ENCODE measurements at places on chromosomes 5 and 9. TPM values are rescaled to one million over a fixed set of nuclear protein-coding genes. Genes with fewer than 3 reads are reported as not detected.

RLN1 gene
- total RNA-seq = not detected

TMEM171 gene
- under 0.01 TPM for total RNA-seq

DNA sequence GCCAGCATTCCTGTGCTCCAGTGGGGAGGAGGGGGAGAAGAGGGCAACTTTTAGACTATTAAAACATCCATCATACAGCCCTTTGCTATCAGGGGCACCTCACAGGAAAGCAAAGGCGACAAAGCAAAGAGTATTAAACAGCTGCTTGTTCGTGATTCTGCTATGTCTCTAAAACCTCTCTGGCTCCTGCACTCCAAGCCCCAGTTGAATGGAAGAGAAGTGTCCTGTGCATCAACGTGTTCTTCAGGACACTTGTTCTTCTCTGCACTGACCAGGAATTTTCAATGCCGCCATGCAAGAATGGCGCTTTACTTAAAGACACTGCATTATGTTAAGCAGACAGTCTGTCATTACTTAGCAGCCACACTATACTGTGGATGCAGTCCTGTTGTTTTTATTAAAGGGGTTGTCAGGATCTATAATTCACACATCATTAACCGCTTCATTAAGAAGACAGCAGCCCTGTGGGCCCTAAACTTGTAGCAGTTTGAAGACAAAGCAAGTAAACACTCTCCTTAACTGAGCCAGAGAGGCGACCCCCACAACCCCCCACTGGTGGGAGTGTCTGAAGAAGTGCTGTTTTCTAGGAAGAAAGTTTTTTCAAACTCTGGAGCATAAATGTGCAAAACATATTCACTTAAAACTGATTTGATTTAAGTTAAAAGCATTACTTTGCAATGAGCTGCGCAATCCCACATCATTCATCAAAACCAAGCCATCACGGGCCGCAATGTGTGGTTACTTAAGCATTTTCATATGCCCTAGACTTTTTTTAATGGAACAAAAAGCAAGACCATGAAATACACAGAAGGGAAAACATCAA is 164.5 kb downstream of the ZNF608 start:
- no peaks in the 10 kb centered on the region for H3K36me3 ChIP-seq
- no peaks in the 10 kb centered on the region for H3K27me3 ChIP-seq
- no peak overlapping the region for H3K27ac ChIP-seq
- H3K4me3 ChIP-seq = no peak overlapping the region

GRCh38 chr5:147483961-147484707 is 25.7 kb downstream of the DPYSL3 start:
- DNase-seq = peak; percentile 97
- no peaks in the 10 kb centered on the region for H3K36me3 ChIP-seq
- H3K27ac ChIP-seq = peak overlapping the region; percentile 91
- H3K4me1 ChIP-seq = peaks cover 17% of the 10 kb centered on the region
- H3K27me3 ChIP-seq = no peaks in the 10 kb centered on the region

GRCh38 chr5:163533223-163533622 is 27.8 kb downstream of the MAT2B start:
- no peak overlapping the region for H3K4me3 ChIP-seq
- H3K4me1 ChIP-seq = no peaks in the 10 kb centered on the region
- no peak for DNase-seq
- H3K27me3 ChIP-seq = no peaks in the 10 kb centered on the region
- H3K27ac ChIP-seq = no peak overlapping the region

DNA sequence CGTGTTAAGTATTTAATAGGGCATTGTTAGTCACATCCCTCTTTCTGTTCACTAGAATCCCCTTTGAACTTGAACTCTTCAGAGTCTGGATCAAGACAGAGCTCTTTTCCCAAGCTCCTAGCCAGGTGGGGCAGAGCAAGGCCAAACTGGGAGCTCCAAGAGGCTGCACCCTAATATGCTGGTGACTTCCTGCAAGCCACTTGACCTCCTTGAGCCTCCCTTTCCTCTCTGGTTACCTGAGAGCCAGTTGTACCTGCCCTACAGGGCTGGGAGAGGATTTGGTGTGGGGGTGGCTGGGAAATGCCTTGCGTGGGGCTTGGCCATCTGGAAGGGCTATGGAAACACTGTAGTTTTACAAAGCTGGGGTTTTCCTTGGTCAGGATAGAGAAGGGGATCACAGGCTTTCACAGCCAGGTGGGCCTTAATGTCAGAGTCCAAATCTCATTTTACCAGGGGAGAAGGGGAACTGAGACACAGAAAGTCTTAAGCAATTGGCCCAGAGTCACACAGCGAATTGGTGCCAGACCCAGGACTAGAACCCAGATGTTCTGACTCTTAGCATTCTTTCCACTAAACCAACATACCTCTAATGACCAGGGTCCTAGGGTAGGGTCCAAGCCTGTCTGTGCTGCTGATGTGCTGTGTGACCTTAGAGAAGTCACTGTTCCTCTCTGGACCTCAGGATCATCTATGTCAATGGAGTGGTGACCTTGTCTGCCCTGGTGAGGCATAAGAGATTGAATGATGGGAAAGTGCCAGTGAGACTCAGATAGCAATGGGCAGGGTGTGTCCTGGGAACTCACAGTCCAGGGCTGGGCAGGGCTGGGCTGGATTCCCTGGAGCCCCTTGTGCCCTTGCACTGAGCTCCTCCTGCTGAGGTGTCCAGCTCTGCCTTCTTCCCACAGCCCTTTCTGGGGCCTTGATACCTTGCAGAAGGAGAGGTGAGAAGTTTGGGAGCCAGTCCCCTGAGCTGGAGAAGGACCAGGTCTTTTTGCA is 35.8 kb downstream of the GSN start:
- no peak overlapping the region for H3K27ac ChIP-seq
- no peak overlapping the region for H3K4me3 ChIP-seq
- no peaks in the 10 kb centered on the region for H3K27me3 ChIP-seq
- H3K4me1 ChIP-seq = peaks cover 4% of the 10 kb centered on the region

GRCh38 chr9:35424356-35425352 is 65.3 kb upstream of the RUSC2 start:
- no peaks in the 10 kb centered on the region for H3K4me1 ChIP-seq
- H3K36me3 ChIP-seq = no peaks in the 10 kb centered on the region

DNA sequence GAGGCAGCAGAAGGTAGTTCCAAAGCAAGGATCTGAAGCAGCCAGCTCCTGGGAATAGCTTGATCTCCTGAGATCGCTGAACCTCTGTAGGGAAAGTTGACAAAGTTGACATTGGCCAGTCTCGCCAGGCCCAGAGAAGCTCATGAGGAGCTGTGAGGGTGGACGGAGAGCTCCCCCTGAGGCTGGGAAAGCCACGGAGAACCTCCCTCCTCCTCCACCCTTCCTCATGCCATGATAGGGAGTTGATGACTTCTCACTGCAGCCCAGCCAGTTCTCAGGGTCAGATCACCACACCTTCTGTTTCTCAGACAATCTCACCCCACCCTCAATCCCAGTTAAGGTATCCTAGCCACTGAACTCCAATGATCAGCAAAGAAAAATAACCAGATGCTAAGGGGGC is 30.4 kb upstream of the KCNV2 start:
- H3K4me3 ChIP-seq = no peak overlapping the region
- no peak overlapping the region for H3K27ac ChIP-seq
- H3K4me1 ChIP-seq = no peaks in the 10 kb centered on the region
- H3K27me3 ChIP-seq = no peaks in the 10 kb centered on the region

GRCh38 chr9:9305600-9305999 is 1307.2 kb downstream of the PTPRD start:
- no peaks in the 10 kb centered on the region for H3K27me3 ChIP-seq
- no peak overlapping the region for H3K27ac ChIP-seq
- H3K36me3 ChIP-seq = no peaks in the 10 kb centered on the region

DNA sequence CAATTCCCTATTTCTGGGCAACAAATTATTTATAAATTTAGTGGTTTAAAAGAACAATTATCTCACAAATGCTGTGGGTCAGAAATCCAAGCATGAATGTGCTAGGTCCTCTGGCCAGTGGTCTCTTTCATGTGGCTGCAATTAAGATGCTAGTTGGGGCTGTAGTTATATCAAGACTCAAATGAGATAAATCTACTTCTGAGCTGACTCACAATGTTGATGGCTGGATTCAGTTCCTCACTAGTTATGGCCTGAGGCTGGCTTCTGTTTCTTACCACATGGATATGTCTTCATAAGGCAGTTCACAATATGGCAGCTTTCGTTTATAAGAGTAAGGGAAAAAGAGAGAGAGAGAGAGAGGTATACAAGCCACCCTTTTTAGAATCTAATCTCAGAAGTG is 717.0 kb downstream of the PRELID2 start:
- no peak overlapping the region for H3K27ac ChIP-seq
- no peaks in the 10 kb centered on the region for H3K4me1 ChIP-seq
- DNase-seq = no peak
- no peaks in the 10 kb centered on the region for H3K36me3 ChIP-seq

DNA sequence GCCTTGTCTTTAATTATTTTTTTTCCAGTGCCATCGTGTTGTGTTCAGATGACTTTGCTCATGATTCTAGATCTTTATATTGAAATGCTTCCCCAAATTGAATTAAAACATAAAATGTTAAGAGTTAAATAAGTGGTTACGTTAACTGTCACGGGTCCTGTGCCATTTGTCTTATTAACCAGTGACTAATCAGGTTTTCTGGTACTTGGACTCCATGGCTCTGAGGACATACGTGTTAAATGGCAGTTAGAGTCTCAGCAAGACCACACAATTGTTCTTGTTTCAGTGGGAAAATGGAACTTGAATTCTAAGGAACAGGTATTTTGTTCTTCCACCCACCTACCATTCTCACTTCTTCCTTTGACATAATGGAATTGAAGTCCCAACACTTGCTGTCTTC is 32.8 kb downstream of the ENTREP1 start:
- H3K4me1 ChIP-seq = no peaks in the 10 kb centered on the region
- no peaks in the 10 kb centered on the region for H3K36me3 ChIP-seq
- H3K27me3 ChIP-seq = no peaks in the 10 kb centered on the region
- no peak overlapping the region for H3K4me3 ChIP-seq
- no peak for DNase-seq

DNA sequence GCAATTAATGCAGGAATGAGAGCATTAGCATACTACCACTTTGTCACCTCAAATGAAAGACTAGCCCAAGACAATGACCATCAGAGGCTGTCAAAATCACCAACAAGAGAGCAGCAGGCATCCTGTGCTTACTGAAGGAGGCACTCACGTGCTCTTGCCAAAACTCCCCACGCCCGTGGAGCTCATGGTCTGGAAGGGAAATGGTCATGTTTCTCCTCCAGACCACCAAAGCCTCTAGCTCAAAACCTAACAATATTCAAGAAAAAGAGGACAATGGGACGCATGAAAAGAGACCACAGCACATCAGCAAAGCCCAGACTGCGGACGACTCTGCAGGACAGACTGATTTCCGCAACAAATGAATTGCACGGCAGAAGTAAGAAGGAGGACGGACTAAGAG is 12.8 kb downstream of the AKNA start:
- H3K36me3 ChIP-seq = peaks cover 5% of the 10 kb centered on the region
- H3K27me3 ChIP-seq = no peaks in the 10 kb centered on the region
- no peak for DNase-seq
- H3K4me1 ChIP-seq = peaks cover 11% of the 10 kb centered on the region
- no peak overlapping the region for H3K4me3 ChIP-seq

- H3K4me1 ChIP-seq = no peaks in the 10 kb centered on the region
- H3K27ac ChIP-seq = no peak overlapping the region
- H3K4me3 ChIP-seq = no peak overlapping the region
- no peaks in the 10 kb centered on the region for H3K36me3 ChIP-seq
- no peak for DNase-seq
These were observed 4.7 kb upstream of the SOWAHA start for GRCh38 chr5:132808448-132808847.

GRCh38 chr9:79195879-79196278 is 375.9 kb upstream of the TLE4 start:
- peak; percentile 89 for DNase-seq
- no peaks in the 10 kb centered on the region for H3K36me3 ChIP-seq
- H3K27ac ChIP-seq = no peak overlapping the region
- H3K27me3 ChIP-seq = no peaks in the 10 kb centered on the region

DNA sequence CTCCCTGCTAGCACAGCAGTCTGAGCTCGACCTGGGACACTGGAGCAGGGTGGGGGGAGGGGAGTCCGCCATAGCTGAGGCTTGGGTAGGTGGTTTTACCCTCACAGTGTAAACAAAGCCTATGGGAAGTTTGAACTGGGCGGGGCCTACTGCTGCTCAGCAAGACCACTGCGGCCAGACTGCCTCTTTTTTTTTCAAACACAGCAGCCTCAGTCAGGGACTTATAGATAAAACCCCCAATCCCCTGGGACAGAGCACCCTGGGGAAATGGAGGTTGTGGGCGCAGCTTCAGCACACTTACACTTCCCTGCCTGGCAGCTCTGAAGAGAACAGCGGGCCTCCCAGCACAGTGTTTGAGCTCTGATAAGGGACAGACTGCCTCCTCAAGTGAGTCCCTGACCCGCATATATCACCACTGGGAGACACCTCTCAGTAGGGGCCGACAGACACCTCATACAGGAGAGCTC is 151.1 kb upstream of the APC start:
- no peak overlapping the region for H3K4me3 ChIP-seq
- no peak overlapping the region for H3K27ac ChIP-seq
- H3K27me3 ChIP-seq = no peaks in the 10 kb centered on the region
- no peaks in the 10 kb centered on the region for H3K36me3 ChIP-seq
- H3K4me1 ChIP-seq = no peaks in the 10 kb centered on the region
- DNase-seq = no peak

DNA sequence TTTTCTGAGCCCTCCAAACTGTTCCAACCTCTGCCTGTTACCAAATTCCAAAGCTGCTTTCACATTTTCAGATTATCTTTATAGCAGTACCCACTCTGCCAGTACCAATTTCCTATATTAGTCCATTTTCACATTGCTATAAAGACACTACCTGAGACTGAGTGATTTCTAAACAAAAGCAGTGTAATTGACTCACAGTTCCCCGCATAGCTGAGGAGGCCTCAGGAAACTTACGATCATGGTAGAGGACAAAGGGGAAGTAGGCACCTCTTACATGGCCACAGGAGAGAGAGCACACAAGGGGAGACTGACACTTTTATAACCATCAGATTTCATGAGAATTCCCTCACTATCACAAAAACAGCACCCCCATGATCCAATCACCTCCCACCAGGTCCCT is 105.0 kb downstream of the DTWD2 start:
- DNase-seq = no peak
- H3K27me3 ChIP-seq = no peaks in the 10 kb centered on the region
- H3K27ac ChIP-seq = no peak overlapping the region
- no peaks in the 10 kb centered on the region for H3K36me3 ChIP-seq
- H3K4me1 ChIP-seq = no peaks in the 10 kb centered on the region

- no peak overlapping the region for H3K27ac ChIP-seq
- DNase-seq = no peak
- H3K4me3 ChIP-seq = no peak overlapping the region
- H3K4me1 ChIP-seq = no peaks in the 10 kb centered on the region
These were observed 1.1 kb downstream of the CPLX2 start for GRCh38 chr5:175872287-175873087.

GRCh38 chr5:169467041-169467771 is 116.4 kb upstream of the SPDL1 start:
- H3K36me3 ChIP-seq = no peaks in the 10 kb centered on the region
- H3K4me3 ChIP-seq = no peak overlapping the region
- DNase-seq = peak; percentile 15

DNA sequence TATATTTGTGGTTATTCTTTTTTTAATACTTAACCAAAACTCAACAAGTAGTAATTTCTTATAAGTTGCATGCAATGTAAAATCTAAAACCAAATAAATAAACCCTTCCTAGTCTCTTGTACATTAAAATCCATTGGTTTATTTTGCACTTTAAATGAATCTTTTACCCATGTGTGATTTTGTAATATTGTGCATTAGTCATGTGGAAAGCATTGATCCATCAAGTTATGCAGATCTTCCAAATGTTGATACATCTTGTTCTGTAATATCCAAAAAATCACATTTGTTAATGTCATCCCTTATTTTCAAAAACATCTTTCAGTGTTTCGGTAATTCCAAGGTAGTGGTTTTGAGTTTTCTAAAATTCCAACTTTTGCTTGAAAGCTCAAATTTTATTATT is 63.3 kb downstream of the CWC27 start:
- H3K27ac ChIP-seq = no peak overlapping the region
- no peaks in the 10 kb centered on the region for H3K27me3 ChIP-seq
- peaks cover 3% of the 10 kb centered on the region for H3K4me1 ChIP-seq
- no peaks in the 10 kb centered on the region for H3K36me3 ChIP-seq
